Hair follicle dermal papilla cell (primary cell): ENCODE measurements at places on chromosomes 16 and 17. TPM values are rescaled to one million over a fixed set of nuclear protein-coding genes. Genes with fewer than 3 reads are reported as not detected.

Gene VTN
- total RNA-seq, result not detected in 2 replicates

Gene KRT23
- total RNA-seq, result 0.16 and 0.85 TPM in 2 replicates

Gene MYH3
- 0.12 and 4.9 TPM in 2 replicates for total RNA-seq

Gene EMC6
- total RNA-seq, result 6.6 and 10.2 TPM in 2 replicates

Gene RAMP2
- total RNA-seq, result not detected in 2 replicates

Gene COPZ2
- 64.1 and 95.6 TPM in 2 replicates for total RNA-seq

Gene GP1BA
- not detected in 2 replicates for total RNA-seq
